ENCODE measurements at places on chromosomes 5 and 9. TPM values are rescaled to one million over a fixed set of nuclear protein-coding genes. Genes with fewer than 3 reads are reported as not detected.
A peak's percentile ranks its signal among the peaks of the same experiment; 100 is the strongest.

- H3K4me1 ChIP-seq: no peaks in the 10 kb centered on the region
- H3K27me3 ChIP-seq: no peaks in the 10 kb centered on the region
- peak overlapping the region; percentile 94 for H3K27ac ChIP-seq
- DNase-seq: no peak
- peak overlapping the region; percentile 78 for H3K4me3 ChIP-seq
- no peaks in the 10 kb centered on the region for H3K36me3 ChIP-seq
Measured at GRCh38 chr9:74953235-74953751, 581 bp upstream of the C9orf40 start.

DNA sequence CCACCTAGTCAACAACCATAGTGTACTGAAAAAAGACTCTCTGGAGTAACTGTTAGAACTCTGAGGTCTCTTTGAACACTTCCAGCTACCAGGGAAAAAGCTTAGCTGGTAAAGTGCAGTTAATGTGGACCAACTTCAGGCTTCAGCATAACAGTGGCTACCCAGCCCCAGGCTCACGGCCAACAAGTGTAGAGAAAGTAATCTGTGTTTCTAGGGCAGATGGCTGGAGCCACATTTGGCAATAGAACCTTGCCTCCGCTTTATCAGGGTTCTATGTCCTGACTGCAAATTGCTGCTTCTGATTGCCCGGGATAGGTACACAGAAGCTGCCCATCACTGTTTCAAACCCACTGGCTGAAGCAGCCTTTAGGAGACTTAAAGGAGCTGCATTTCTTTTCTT is 76.0 kb upstream of the SIMC1 start:
- H3K36me3 ChIP-seq: no peaks in the 10 kb centered on the region
- no peaks in the 10 kb centered on the region for H3K27me3 ChIP-seq
- no peak overlapping the region for H3K4me3 ChIP-seq
- no peak for DNase-seq
- no peaks in the 10 kb centered on the region for H3K4me1 ChIP-seq
- H3K27ac ChIP-seq: no peak overlapping the region

GRCh38 chr9:106911951-106912350 is 49.0 kb downstream of the ZNF462 start:
- no peak overlapping the region for H3K4me3 ChIP-seq
- no peaks in the 10 kb centered on the region for H3K36me3 ChIP-seq
- H3K27me3 ChIP-seq: no peaks in the 10 kb centered on the region
- no peaks in the 10 kb centered on the region for H3K4me1 ChIP-seq

DNA sequence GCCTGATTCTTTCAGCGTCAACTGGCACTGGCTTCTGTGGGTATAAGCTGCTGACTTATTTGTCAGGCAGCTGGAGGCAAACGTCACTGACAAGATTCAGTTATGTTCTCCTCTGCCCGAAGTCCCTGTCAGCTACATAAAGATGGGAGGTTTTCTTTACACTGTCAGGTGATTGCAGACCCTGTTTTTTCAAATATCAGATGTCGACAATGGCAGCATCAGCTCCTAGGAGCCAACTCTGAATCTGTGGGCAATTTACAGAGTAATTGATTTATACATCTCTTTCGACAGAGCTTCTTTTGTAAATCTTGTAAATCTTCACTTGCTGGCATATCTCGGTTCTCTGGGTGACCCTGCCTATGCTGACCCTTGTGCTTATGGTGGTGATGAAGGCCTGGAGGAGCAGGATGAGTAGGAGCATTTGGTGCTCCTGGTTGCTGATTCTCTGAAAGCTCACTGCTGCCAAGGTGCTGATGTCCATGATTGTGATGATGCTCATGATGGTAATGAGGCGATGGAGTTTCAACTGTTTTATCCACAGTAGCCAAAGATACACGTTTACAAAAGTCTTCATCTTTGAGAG is 10.9 kb downstream of the SELENOP start:
- no peak for DNase-seq
- no peaks in the 10 kb centered on the region for H3K27me3 ChIP-seq
- H3K36me3 ChIP-seq: no peaks in the 10 kb centered on the region
- H3K27ac ChIP-seq: no peak overlapping the region

- H3K36me3 ChIP-seq: no peaks in the 10 kb centered on the region
- DNase-seq: no peak
Measured at GRCh38 chr5:24644761-24645160, at the start of gene CDH10. Gene CDH10 (minus strand): TSS chr5:24644978. CDS start chr5:24593490, 51,488 bp downstream.

- DNase-seq: no peak
- peaks cover 5% of the 10 kb centered on the region for H3K4me1 ChIP-seq
- no peaks in the 10 kb centered on the region for H3K36me3 ChIP-seq
- no peak overlapping the region for H3K4me3 ChIP-seq
- H3K27ac ChIP-seq: no peak overlapping the region
Measured at GRCh38 chr9:71925834-71926233, 14.4 kb downstream of the C9orf85 start.

- no peak for DNase-seq
- no peaks in the 10 kb centered on the region for H3K36me3 ChIP-seq
- H3K27ac ChIP-seq: no peak overlapping the region
- H3K4me1 ChIP-seq: no peaks in the 10 kb centered on the region
- H3K27me3 ChIP-seq: no peaks in the 10 kb centered on the region
Measured at GRCh38 chr9:105076729-105077128, 148.8 kb upstream of the ABCA1 start.

DNA sequence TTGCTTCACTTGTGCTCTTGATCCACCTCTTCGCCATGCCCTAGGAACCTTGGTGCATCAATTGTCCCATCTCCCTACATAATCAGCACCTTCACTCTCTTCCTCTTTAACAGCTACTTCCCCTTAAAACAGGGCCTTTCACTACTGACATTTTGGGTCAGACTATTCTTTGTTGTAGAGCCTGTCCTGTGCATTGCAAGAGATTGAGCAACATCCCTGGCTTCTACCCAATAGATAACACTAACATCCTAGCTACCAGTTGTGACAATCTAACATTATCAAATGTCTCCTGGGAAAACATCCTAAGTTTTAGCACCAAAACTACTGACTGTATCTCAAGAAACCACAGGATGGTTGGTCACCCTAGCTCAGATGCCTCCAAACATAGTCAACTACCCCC is 854.3 kb upstream of the DMAC1 start:
- H3K4me3 ChIP-seq: no peak overlapping the region
- peak; percentile 61 for DNase-seq
- no peaks in the 10 kb centered on the region for H3K36me3 ChIP-seq
- no peak overlapping the region for H3K27ac ChIP-seq

DNA sequence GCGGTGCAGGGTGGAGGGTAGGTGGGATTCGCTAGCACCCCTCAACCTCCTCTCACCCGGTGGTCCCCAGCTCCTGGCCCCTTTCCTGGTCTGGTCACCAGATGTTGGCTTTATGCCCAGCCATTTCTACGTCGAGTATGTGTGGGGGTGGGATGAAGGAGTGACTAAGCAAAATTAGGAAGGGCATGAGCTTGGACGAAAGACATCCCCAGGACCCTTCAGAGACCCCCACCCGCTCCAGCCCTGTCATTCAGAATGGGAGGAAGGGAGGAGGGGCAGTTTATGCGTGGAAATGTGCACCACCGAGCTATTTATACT is 742 bp downstream of the BHMT2 start:
- H3K36me3 ChIP-seq: no peaks in the 10 kb centered on the region
- DNase-seq: no peak
- no peaks in the 10 kb centered on the region for H3K27me3 ChIP-seq
- peak overlapping the region; percentile 74 for H3K4me3 ChIP-seq
- H3K4me1 ChIP-seq: peaks cover 25% of the 10 kb centered on the region

DNA sequence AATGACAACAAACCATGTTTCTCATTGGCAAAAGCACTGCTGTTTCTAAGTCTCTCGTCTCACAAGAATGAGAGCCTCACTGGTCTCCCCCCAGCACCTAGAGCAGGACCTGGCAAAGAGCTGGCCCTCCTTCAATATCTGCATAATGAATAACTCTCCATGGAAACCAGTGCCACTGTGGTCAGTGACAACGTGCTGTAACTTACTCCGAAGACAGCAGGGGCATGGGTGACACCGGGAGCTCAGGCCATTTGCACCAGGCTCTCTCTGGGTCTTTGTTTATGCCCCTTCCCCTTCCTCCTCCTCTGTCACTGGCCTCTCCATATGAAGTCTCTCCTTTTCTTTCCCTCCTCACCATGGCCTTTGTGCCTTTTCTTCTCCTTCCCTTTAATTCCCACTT is 33.3 kb downstream of the TAS2R1 start:
- H3K27me3 ChIP-seq: no peaks in the 10 kb centered on the region
- H3K4me1 ChIP-seq: no peaks in the 10 kb centered on the region
- H3K4me3 ChIP-seq: no peak overlapping the region
- no peaks in the 10 kb centered on the region for H3K36me3 ChIP-seq

- DNase-seq: no peak
- no peaks in the 10 kb centered on the region for H3K27me3 ChIP-seq
- H3K4me1 ChIP-seq: no peaks in the 10 kb centered on the region
- H3K27ac ChIP-seq: no peak overlapping the region
Measured at GRCh38 chr5:78320401-78320800, 25.9 kb upstream of the AP3B1 start.

GRCh38 chr9:134724912-134725604 is 83.5 kb downstream of the COL5A1 start:
- no peak overlapping the region for H3K27ac ChIP-seq
- no peaks in the 10 kb centered on the region for H3K36me3 ChIP-seq
- no peaks in the 10 kb centered on the region for H3K27me3 ChIP-seq
- H3K4me1 ChIP-seq: no peaks in the 10 kb centered on the region
- no peak overlapping the region for H3K4me3 ChIP-seq

DNA sequence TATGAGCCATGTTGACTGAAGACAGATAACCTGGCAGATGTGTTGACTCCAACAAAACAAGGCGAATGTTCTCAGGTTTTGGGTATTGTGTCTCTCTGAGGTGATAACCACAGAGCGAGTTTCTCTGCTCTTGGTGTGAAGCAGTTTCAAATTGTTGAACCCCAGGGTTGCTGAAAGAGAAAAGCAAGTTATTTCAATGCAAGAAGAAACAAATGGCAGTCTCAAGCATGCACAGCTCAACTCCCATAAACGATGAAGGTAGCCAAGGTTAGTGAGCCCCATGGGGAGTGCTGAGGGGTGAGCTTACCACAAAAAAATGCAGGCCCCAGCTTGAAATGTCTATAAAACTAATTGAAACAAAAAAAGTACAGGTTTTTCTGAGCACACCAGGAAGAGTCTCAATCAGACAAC is 220.8 kb upstream of the DAPK1 start:
- no peaks in the 10 kb centered on the region for H3K27me3 ChIP-seq
- no peak for DNase-seq
- H3K36me3 ChIP-seq: no peaks in the 10 kb centered on the region
- no peaks in the 10 kb centered on the region for H3K4me1 ChIP-seq

DNA sequence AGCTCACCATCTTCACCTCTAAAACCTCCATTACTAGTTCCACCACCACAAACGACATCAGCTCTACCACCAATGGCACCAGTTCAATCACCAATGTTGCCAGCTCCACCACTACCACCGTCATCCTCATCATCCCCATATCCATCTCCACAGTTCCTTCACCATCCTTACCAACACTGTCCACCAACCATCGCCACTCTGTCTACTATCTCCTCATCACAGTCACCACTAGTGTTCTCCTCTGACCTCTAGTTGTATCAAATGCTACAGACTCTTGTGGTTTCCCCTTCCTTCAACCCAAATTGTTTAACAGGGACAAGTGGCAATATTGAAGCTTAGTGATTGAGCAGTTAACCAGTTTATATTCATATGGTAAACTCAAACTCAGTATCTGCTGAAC is 182.6 kb downstream of the CAAP1 start:
- no peak overlapping the region for H3K27ac ChIP-seq
- no peak for DNase-seq
- H3K36me3 ChIP-seq: no peaks in the 10 kb centered on the region
- H3K4me1 ChIP-seq: no peaks in the 10 kb centered on the region
- no peak overlapping the region for H3K4me3 ChIP-seq

The ECM2 gene
- total RNA-seq: 19.0 TPM

The MAP3K1 gene
- 9.2 TPM for total RNA-seq

The GTF2H2 gene
- 13.0 TPM for total RNA-seq

The SYK gene
- 4.8 TPM for total RNA-seq

The ADAMTSL2 gene
- total RNA-seq: 9.2 TPM

The PCDHA9 gene
- not detected for total RNA-seq

The SCGB3A2 gene
- not detected for total RNA-seq

The LOX gene
- total RNA-seq: 0.97 TPM

The COL23A1 gene
- 0.28 TPM for total RNA-seq

The NPR3 gene
- total RNA-seq: 1.2 TPM

The MOB3B gene
- total RNA-seq: 2.4 TPM

The MCC gene
- total RNA-seq: 32.2 TPM

The PSMD5 gene
- 21.3 TPM for total RNA-seq
